ENCODE measurements at places on chromosomes 1 and 21.

DNA sequence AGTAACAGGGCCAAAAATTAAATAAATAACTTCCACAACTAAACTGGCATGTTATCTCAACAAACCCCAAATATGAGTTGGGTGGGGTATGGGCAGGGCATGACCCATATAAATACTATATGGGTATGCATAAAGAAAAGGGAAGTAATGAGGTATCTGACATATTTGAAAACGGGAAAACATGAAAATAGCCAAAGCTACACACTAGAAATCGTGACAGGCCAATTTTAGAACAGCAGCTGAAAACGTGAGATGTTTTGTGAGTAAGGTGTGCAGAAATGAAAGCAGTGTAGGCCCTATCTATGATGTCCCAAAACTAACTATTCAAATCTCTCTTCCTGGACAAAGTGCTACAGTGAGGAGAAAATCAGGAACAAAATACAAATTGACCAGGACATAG, 537.9 kb upstream of the NR5A2 start:
- no peak for DNase-seq

GRCh38 chr1:37556712-37557196, at the start of gene DNALI1:
DNALI1 (plus strand) TSS chr1:37556940; CDS start chr1:37556995, 55 bp downstream.
- DNase-seq: no peak

- no peak for DNase-seq
Observed at GRCh38 chr1:92822879-92823278, 9.0 kb upstream of the RPL5 start.

DNA sequence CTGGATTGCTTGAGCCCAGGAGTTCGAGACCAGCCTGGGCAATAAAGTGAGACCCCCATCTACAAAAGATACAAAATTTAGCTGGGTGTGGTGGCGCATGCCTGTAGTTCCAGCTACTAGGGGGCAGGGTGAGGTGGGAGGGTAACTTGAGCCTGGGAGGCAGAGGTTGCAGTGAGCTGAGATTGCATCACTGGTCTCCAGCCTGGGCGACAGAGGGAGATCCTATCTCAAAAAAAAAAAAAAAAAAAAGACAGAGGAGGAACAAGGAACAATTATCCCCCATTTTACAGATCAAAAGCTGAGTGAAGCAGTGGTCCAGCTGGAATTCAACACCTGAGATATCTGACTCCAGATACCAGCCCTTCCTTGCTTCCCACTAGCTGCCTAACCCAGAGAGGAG, 34.8 kb downstream of the L1TD1 start:
- DNase-seq: no peak

DNA sequence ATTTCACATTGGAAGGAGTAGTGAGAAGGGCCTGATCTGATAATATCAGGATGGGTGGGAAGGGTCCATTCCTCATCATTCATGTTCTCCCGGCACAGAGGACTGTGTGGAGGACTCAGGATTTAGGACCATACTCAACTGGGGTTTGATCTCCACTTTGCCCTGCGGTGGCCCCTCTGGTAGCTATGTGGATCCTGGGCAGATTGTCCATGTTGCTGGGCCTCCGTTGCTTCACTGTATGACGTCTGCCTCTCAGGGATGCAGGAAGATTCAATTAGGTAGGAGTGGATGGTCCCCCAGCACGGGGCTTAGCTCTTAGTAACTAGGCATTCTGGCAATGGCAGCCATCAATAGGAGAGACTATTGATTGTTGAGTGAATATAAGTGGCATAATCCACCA, 2.3 kb downstream of the ETS2 start:
- no peak for DNase-seq

- DNase-seq: no peak
Observed at GRCh38 chr1:3663999-3664699, 11.8 kb downstream of the TP73 start.

DNA sequence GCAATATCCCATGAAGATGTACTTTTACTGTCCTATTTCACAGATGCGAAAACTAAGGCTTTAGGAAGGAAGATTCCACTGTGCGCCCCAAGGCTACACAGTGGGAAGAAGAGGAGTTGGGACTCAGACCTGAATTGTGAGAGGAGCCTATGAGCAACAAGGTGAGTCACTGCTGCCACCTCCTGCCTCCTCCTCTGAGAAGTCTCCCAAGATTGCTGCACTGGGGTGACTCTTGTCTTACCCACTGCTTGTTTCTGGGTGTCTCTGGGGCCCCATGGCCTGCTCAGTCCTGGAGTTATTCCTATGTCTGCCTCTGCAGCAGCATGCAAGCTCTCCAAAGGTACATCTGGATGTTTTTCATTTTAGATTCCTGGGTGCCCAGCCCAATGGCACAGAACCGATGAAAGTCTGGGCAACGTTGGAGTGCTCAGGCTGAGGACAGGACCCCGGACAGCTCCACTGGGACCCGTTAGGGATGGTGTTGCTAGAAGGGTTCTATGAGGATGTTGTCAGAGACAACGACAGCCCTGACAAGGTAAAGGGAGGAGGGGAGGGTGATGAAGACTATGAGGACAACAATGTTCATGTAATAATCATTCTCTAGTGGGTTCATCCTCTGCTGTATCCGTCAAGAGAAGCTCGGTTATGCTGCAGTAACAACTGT, 11.0 kb upstream of the C1QA start:
- no peak for DNase-seq

- no peak for DNase-seq
Observed at GRCh38 chr21:28336314-28336713, 656.4 kb downstream of the LTN1 start.

GRCh38 chr1:145771056-145771455, 51.8 kb downstream of the CD160 start:
- DNase-seq: no peak

GRCh38 chr21:40134731-40135492, 267.7 kb downstream of the PCP4 start:
- no peak for DNase-seq

DNA sequence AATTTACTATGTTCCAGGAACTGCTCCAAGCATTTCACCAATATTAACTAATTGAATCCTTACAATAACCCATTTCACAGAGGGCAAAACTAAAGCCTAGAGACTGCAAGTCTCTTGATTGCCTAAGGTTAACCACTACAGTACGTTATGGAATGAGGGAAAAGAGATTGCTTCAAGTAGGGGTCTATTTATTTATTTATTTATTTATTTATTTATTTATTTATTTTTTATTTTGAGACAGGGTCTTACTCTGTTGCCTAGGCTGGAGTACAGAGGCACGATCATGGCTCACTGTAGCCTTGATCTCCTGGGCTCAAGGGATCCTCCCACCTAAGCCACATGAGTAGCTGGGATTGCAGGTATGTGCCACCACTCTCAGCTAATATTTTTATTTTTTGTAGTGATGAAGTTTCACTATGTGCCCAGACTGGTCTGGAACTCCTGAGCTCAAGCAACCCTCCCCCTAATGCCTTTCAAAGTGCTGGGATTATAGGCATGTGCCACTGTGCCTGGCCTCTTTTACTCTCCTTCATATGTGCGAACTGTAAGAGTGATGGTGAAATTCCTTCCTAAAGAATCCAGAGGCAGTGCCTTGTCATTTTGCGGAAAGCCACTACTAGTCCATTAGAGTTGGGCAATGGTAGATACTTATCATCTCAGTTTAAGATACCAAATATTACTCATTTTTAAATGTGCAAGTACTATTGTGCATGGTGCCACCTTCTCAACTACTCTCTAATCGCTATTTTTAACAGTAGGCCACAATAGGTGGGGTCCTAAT, 65.7 kb upstream of the CYP2J2 start:
- DNase-seq: no peak

DNA sequence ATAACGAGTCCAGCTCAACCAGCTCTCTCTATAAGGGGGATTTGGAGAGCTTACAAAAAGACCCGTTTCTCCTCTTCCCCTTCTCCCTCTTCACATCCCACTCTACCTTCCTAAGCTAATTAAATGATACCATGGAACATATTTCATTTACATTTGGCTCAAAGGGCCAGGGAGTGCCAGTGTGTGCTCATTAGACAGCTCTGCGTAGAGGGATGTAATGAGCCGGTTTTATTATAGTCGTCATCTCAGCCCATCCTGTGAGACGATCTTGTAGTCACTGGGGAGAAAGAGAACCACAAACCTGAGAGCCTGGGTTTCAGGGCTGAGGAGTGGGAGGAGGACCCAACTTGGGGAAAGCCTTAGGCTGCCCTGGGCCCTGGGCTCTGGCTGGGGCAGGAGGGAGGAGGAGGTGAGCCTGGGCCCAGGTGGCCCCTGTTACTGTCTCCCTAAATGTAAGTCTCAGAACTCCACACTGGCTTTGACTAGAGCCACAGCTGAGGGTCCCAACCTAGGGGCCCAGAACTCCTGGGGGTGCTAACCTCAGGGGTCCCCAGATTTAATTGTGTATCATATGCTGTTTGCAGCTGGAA, 354.6 kb downstream of the MATN1 start:
- DNase-seq: no peak

- DNase-seq: no peak
Observed at GRCh38 chr1:87329526-87330056, 911 bp downstream of the LMO4 start.

DNA sequence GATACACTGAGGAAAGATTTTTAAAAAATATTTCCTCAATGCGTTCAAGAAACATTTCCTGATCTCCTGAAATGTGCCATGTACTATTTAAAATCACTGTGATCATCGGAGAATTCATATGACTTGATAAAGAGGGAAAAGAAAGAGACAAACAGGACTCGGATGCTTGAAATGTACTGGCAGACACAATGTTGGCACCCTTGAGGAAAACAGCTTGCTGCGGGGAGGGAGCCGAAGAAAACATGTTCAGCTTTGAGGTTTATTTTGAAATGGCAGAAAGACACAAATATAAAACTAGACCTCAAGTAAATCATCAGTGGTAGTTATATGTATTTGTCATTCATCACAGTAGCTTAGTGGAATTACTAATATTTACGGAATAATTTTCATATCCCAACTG, 100.9 kb upstream of the BRINP3 start:
- DNase-seq: no peak

All from activated CD4-positive, alpha-beta T cell treated with anti-CD3 and anti-CD28 coated beads, Interleukin-2, amount 50 U/mL, for 4 hours (primary cell).